ENCODE measurements at places on chromosomes 1 and 21. TPM values are rescaled to one million over a fixed set of nuclear protein-coding genes. Genes with fewer than 3 reads are reported as not detected.

Gene COL6A1
- 78.4 TPM for total RNA-seq

Gene OR2AJ1
- not detected for total RNA-seq

Gene FCGR2B
- total RNA-seq = 0.19 TPM

DNA sequence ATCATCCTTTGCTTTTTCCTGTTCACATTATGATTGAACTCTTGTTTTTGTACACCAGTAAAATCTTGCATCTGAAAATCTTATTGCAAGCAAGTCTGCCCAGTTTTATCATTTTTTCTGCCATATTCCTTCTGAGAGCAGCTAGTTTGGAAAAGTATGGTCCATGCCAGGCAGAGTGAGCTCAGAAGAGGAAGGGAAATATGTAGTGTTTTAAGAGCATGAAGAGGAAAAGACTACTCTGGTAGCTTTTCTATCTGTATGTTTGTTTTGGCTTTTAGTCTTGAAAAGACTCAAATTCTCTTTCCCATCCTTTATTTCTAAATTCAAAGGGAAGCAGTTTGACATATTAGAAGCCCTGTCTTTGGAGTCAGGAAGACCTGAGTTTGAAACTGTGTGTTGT, 125.8 kb downstream of the NFIA start:
- no peak for DNase-seq

DNA sequence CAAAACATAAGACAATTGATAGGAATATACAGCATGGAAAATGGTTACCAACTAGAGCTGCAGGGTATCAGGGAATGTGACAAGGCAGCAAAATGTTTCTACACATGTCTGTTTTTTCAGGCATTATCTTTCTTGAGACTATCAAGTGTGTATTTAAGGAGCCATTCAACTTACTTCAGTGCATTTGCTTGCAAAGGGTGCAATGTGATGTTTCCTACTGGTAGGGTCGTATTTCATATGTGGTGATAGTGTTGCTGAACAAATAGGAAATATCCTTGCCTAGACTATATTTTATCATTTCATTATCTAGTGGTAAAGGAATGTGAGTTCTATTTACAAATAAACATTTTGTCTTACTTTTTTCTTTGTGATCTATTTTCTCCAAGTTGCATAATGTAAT, 42.4 kb downstream of the PTPRC start:
- DNase-seq = no peak

DNA sequence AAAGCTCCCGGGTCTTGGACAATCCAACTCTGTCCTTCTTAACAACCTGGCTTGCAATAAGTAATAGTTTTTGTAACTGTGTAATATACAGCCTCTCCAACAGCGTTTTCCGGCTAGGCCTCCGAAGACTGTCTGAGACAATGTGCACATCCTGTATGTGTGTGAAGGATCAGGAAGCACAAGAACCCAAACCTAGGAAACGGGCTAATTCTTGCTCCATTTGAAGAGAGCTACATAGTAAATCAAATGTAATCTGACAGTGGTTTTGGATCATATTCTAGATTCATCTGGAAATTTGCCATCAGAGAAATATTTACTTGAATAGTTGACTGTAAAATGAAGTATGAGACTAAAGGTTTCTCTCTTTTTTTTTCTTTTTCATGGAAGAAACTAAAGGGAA, 1.2 kb downstream of the GPR52 start:
- DNase-seq = no peak

DNA sequence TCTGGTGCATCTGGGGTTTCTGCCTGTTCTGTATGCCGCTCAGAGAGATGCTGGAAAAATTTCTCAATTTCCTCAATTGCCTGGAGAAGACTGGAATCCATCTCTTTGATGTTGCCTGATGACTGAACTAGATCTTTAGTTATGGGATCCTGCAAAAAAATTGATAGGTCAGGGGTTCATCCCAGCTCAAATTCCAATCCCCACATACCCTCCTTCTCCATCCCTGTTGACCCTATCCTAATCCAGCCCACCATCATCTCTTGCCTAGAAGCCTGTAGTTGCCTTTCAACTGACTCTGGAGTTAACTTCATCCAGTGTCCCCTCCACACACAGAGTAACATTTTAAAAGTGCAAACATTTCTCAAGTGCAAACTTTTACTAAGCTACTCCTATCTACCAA, at the start of gene KLF18:
Gene KLF18 (minus strand): TSS at position 101 of the 400 bp plus-strand sequence. CDS start 0 bp downstream, at position 101.
- DNase-seq = no peak

DNA sequence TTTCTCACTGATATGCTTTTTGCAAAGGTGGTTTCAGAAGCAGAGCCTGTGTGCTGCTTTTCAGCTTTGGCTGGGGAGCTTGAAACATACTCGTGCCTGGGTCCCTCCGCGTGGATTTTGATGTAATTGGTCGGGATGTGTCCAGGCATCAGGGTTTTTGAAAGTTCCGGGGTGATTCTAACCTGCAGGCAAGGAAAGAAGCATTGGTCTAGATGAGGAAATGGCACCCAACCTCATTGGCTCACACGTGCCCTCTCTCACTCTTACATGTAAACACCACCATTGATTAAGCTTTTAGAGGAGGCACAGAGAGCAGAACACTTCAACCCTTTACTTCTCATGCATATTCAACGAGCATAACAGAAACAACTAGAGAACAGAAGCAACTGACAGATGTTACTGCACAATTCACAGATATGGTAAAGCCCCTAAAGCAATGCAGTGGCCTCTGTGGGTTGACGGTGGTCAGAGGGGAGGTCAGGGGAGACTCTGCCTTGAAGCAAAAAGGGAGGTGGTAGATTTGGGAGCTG, 112.1 kb downstream of the TLR5 start:
- DNase-seq = no peak

GRCh38 chr1:3244927-3245315, 175.9 kb downstream of the PRDM16 start:
- DNase-seq = no peak

DNA sequence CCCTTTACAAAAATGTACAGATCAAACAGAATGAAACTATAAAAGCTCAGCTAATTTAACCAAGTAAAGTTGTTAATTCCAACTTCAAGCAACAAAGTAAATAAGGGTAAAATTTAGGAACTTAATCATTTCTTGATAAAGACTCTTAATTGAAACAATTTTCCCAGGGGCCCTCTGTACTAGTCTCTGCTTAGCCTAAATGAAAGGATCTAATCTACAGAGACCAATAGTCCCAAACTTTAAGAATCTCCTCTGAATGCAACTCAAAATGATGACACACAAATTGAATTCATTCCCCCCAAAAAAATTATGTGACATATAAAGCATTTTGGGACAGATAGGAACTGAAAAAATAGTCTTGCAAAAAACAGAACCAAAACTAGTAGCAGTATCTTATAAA, 16.6 kb downstream of the EYA3 start:
- DNase-seq = no peak

GRCh38 chr1:89907727-89908212, 86.9 kb downstream of the LRRC8D start:
- no peak for DNase-seq

- no peak for DNase-seq
Measured at GRCh38 chr1:35269201-35269988, 886 bp downstream of the ZMYM4 start.
